ENCODE measurements at places on chromosomes 13 and 19.

- no peak for DNase-seq
Measured at GRCh38 chr19:47152205-47152604, 21.6 kb downstream of the SAE1 start.

- peak; percentile 68 for DNase-seq
Measured at GRCh38 chr19:17282488-17283125, 906 bp downstream of the ANKLE1 start.

DNA sequence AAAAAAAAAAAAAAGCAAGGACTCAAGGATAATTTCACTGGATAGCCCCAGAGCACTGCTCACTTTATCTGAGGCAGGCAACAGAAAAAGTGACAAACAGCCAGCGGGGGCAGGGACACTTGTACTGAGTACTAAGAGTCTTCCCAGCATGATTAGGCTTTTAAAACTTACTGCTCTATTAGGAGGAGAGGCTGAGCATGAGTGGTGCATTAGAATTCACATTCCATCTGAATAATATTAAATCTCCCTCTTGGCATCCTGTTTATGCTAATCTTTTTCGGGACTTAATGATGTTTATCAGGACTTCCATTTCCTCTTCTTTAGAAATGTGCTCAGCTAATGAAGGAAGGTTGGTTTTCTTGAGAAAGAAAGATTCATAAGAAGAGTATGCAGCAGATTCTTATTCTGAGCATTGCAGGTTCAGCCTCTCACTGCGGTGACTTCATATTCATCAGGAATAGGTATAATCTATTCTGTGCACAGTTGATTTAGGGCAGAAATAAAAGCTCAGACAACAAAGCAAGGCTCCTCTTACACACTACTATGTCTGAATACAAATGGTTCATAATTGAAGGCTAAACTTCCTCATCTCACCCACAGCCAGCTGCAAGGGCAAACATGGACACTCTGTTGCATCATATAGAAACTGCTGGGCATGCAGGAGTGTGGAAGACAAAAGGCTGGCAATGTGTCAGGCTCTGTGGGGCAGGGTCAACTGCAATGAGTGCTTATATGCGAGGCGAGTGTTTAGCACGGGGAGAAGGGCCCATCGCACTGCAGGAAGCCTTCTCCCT lies 107.0 kb downstream of the KL start:
- DNase-seq = no peak

DNA sequence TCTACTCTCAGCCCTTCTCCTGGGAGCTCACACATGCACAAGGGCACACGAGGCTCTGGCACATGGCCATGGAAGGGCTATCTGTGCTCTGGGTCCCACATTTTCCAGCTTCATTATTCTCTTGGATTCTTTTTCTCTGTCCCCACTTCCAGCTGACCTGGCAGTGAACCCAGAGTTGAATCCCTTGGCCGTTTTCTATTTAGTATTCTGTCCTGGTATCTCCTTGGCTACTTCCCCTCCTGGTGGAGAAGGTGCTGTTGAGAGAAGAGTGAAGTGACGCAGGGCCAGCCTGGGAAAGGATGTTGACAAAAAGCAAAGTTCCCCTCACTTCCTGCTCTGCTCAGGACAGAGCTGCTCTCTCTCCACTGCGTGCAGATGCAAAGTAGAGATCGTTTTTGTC lies 303.1 kb downstream of the IRS2 start:
- no peak for DNase-seq

DNA sequence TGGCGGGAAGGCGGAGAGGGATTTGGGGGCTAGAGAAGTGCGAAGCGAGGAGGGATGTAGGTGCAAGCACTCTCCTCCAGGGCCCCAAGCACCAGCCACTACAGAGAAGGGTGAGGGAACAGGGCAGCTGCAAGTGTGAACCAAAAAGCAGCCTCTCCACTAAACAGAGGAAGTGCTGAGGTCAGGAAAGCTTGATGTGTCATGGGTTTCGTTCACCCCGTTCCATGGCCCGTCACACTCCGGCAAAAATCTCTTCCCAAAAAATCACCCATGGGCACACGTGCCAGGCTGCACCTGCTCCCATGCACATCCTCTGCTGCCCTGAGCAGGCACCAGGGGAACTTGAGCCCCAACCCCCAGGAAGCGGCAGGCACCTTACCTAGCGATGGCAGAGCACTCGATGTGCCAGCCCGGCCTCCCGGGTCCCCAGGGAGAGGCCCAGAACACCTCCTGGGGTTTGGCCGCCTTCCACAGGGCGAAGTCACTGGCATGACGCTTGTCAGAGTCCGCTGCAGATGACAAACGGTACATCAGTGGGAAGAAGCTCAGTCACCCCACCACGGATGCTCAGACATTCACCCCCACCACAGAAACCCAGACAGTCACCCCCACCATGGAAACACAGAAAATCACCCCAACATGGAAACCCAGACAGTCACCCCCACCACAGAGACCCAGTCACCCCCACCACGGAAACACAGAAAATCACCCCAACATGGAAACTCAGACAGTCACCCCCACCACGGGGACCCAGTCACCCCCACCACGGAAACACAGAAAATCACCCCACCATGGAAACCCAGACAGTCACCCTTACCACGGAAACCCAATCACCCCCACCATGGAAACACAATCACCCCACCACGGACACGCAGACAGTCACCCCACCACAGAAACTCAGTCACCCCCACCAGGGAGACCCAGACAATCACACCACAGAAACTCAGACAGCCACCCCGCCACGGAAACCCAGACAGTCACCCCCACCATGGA lies 29.0 kb downstream of the CARS2 start:
- DNase-seq = no peak

DNA sequence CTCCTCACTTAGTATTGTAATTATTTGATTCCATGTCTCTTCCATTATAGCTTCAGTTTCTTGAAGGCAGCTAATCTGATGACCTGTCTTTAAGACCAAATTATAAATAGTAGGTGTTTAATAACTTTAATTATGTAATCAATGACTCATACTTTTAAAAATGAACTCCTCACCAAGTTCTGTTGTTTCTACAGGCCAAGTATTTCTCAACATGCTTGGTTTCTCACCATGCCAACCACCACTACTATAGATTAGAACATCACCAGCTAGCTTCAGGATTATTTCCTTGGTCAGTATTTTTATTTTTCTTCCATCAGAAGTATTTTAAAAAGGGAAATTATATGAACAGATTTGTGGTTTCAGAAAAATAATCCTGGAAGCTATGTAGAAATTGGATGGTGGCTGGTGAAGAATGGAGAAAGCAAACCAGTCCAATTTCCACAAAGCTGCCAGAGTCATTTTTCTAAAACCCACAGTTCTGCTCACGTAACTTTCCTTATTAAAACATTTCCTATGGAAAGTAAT lies 237.7 kb upstream of the DACH1 start:
- DNase-seq = no peak

DNA sequence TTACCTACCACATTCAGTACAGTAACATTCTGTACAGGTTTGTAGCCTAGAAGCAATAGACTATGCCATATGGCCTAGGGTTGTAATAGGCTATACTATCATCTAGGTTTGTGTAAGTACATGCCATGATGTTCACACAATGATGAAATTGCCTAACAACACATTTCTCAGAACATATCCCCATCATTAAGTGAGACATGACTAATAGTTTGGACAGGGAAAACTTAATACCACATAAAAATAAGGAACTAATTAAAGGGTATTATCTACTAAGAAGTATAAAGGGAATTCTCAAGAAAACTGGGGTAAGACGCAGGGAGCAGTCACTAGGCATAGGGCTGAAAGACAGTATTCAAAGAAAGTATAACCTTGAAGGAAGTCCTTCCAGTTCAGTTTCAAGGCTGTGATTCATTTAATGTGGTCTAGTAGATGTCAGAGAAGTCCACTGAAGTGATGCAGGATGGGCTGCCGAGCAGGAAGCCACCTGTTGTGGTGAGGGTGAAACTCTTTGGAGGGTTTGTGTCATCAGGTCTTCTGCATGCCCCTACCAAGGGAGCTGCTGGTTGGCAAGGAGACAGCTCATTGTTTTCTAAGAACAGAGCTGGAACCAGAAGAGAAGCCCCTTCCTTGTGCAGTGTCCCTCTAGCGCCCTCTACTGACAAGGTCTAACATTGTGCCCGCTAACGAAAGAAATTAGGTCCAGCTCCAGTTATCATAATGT lies 122.9 kb downstream of the OLFM4 start:
- peak; percentile 12 for DNase-seq

GRCh38 chr19:14434543-14435319 lies 1.6 kb downstream of the PKN1 start:
- DNase-seq = no peak

DNA sequence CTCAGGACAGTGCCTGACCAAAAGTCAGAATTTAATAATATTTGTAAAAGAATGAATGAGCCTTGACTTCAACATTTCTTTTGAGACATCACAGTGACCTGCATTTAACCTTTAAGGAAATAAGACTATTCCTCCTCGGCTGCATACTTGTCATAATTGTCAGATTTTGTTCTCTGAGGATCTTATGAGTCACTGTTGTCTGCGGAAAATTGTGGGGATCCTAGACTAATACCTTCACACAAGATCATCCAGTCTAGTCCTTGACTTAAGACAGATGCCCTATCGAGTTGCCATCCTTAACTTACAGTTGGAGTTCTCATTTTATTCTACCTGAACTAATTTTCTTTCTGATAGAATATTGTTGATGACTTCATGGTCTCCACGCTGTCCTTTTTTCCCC lies 198.4 kb downstream of the DLEU7 start:
- no peak for DNase-seq

DNA sequence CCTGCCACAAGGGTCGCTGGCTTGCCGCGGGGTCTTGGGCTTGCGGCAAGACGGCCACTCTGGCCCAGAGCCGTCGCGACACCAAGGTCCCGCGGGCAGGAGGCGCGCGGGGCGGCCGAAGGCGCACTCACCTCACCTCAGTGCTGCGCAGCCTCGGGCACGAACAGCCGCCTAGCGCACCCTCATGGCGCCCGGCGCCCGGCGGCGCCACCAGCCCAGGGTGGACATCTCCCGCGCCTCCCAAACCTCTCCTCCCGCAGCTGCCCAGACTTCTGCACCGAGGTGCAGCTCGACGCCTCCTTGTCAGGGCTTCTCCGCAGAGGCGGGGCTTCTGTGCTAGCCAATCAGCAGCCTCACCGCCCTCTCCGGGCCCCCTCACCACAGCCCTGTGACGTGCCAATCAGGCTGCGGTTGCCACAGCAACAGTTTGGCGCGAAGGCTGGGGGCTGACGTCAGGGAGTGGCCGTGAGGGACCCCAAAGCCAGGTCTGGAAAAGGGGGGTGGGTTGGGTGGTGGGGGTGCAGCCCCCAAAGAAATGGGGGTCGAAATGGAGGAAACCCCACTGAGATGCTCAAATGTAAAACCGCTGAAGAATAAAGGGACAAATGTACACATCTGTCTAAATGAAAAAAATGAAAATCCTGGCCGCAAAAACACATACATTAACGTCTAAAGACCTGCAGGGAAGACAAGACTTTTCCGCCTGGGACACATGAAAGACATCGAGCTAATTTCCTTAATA lies at the start of the genes PEG3 and ZIM2:
TSS of gene PEG3 (minus strand) at position 276 of the 742 bp plus-strand sequence. CDS start 16,071 bp downstream, outside the sequence.
TSS of gene ZIM2 (minus strand) at position 276 of the 742 bp plus-strand sequence. CDS start 16,449 bp downstream, outside the sequence.
- no peak for DNase-seq

- DNase-seq = no peak
Measured at GRCh38 chr19:31347354-31347753, 1.9 kb downstream of the TSHZ3 start.

GRCh38 chr19:50667759-50668231 lies 18.6 kb downstream of the C19orf81 start:
- no peak for DNase-seq

- DNase-seq = no peak
Measured at GRCh38 chr13:37383856-37384370, 214.7 kb downstream of the POSTN start.

DNA sequence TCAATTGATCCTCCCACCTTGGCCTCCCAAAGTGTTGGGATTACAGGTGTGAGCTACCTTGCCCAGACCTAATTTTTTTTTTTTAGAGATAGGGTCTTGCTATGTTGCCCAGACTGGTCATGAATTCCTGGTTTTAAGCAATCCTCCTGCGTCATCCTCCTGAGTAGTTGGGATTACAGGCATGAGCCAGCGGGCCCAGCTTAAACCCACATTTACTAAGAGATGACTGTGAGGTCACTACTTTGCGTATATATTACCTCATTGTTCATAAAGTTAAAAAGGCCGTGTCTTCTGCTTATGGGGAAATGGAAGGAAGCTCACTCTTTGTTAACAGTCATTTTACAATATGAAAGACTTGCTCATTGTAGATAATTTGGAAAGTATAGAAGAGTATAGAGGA lies 39.6 kb upstream of the C1QTNF9 start:
- no peak for DNase-seq

GRCh38 chr13:111895896-111896821 lies 170.8 kb upstream of the SOX1 start:
- DNase-seq = no peak

- peak; percentile 13 for DNase-seq
Measured at GRCh38 chr19:524062-524674, 7.4 kb upstream of the CDC34 start.

DNA sequence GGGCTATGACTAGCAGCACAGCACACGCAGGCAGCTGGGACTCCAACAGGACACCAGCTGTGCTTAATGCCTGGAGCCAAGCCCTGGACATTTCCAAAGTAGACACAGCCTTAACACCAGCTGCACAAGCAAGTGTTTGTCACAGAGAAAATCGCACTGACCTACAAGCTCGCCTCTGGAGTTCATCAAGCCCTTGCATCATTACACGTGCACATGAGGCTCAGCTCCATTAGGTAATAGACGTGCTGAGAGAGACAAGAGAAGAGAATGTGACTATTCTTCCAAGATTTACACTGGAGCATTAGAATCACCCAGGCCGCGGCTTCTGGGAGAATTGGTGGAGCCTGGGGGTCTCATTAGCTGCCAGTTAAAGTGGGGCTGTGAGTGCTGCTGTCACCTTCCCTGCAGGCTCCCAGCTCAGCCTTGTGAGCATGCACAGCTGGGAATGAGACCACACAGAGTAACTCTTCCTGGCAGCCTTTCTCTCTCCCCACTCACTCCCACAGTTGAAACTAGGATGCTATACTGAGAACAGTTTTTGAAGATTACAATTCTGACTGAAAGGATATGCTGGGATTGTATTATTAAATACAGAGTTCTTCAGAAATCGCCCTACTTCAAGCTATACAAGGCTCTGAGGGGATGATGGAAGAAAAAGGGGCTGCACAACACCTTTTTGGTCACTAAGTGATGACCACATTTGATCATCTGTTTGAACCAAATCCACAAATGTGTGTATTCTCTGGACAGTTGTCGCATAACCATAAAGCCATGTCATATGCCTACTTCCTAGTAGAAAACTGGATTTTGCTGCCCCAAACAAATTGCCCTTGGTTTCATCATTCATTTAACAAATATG lies 10.5 kb downstream of the STOML3 start:
- no peak for DNase-seq

GRCh38 chr13:28394422-28394821 lies 100.5 kb downstream of the FLT1 start:
- DNase-seq = no peak

- DNase-seq = peak; percentile 45
Measured at GRCh38 chr13:48126944-48127830, 32.3 kb upstream of the MED4 start.

- peak; percentile 27 for DNase-seq
Measured at GRCh38 chr13:26529441-26529840, 28.0 kb upstream of the WASF3 start.

DNA sequence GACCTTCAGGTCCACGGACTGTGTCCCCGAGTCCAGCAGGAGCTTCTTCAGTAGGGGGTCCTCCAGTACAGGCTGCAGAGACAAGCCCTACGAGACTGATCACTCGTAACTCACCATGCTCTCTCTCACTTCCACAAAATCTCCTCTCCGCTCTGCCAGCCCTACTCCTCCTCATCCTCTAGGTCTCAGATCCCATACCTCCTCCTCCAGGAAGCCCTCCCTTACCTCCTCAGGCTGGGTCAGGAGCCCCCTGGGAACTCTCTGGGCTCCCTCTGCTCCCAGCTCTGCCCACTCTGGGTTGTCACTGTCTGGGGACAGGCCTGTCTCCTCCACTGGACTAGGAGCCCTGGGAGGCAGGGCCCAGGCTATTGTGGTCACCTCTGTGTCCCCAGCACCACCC lies 23.9 kb upstream of the NAPA start:
- DNase-seq = no peak
